Hepatocyte (in vitro differentiated cells): ENCODE measurements at places on chromosomes 7 and 10. TPM values are rescaled to one million over a fixed set of nuclear protein-coding genes. Genes with fewer than 3 reads are reported as not detected.

- no peak for DNase-seq
Observed at GRCh38 chr7:35734001-35734483, 39.1 kb upstream of the HERPUD2 start.

DNA sequence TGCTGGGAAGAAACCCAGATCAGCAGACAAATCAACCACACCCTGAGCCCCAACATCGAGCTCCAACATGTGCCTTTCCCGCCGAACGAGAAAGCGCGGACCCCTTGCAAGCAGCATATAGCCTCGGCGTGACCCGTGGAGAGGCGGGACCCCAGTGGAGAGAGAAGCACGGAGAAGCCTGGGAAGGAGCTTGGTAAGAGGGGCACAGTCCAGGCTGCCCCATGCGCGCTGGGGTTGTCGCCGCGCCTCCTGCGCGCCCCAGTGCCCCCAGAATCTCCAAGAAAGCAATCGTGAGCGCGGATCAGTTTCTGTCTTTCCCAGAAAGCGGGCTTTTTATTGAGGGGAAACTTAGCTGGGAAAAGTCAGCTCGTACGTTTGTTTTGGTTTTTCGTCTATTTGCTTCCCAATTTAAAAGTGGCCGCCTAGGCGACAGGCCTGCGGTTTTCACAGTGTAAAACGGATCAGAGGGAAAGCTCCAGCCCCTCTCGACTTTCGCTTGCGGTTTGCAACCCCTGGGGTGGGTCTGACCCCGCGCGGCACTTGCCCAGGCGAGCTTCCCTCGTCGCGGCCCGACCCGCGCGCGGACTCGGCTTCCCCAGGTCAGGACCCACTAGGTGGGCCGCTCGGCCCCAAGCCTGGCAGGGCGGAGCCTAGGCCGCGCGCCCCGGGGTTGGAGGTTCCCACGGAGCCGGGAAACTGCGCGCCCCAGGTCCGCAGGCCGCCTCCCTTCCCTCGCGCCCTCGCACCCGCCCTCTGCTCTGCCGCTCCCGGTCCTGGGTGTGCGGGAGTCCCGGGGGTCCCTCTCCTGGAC, 31.1 kb downstream of the SKIDA1 start:
- peak; percentile 52 for DNase-seq

- DNase-seq = peak; percentile 53
Observed at GRCh38 chr7:151310578-151310977, 31.0 kb upstream of the NUB1 start.

DNA sequence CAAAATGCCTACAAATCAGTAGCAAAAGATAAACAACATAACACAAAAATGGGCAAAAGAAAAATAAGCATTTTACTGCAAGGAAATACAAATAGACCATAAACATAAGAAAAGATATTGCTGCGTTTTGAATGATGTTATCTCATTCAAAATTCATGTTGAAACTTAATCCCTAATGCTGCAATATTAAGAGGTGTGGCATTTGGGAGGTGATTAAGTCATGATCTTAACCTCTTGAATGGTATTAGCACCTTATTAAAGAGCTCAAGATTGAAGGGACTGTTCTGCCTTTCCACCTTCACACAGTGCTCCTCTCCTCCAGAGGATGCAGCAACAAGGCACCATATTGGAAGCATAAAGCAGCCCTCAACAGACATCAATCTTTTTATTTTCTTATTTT, 12.4 kb upstream of the TNKS2 start:
- no peak for DNase-seq

DNA sequence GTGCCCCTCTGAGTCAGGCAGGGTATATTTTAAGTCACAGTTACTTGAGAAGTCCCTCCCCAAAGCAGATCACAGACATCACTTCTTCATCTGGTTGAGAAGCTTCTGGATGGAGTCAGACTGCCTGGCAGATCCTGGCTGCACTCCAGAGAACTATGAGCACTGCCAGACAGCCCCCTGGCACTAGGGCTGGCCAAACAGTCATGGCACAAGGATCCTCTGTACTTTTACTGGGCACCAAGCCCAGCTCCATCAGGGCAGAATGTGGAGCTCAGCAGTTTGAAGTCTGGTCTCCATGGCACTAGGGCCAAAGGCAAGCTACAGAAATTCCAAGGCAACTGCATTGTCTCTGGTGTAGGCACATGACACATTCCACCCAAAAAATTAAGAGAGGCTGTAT, 162.1 kb downstream of the NRG3 start:
- DNase-seq = no peak

Gene RPEL1
- not detected in 2 replicates for polyA plus RNA-seq

- DNase-seq = peak; percentile 19
Observed at GRCh38 chr10:47296156-47296894, 3.7 kb upstream of the GDF10 start.

DNA sequence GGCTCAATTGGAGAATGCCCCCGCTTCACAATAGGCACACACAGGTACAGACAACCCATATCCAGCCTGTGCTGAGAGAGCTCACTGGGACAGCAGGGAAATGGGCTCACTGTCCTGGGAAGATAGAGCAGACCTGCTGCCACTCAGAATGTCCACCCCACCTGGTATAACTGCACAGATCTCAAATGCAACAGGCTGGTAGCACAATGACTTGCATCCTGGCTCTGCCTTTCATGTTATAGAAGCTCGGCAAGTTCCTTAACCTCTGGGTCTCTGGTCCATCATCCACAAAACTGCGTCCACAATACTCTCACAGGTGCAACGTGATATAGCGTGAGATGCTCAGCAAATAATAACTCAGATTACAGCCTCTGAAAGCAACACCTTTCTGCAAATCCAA, 295.4 kb downstream of the GRID1 start:
- DNase-seq = no peak

DNA sequence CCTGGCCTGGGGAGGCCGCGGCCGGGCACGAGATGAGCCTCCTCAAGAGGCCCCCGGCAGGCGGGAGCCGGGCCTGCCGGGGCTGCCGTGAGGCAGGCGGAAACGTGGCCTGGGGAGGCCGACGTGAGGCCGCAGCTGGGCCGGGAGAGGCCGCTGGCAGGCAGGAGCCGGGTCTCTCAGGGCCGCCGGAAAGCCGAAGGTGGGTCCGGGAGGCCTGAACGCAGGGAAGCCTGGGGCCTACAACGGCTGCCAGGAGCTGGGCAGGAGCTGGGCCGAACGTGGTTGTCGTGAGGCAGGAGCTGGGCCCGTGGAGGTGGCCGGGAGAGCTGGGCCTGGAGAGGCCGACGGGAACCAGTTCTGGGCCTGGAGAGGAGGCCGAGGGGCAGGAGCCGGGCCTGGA, 171.9 kb downstream of the TPST1 start:
- DNase-seq = no peak

Gene DLX5
- polyA plus RNA-seq = 19.6 and 22.1 TPM in 2 replicates

Gene TMEM213
- polyA plus RNA-seq = 0.93 TPM in 1 of 2 replicates, not detected in the other

DNA sequence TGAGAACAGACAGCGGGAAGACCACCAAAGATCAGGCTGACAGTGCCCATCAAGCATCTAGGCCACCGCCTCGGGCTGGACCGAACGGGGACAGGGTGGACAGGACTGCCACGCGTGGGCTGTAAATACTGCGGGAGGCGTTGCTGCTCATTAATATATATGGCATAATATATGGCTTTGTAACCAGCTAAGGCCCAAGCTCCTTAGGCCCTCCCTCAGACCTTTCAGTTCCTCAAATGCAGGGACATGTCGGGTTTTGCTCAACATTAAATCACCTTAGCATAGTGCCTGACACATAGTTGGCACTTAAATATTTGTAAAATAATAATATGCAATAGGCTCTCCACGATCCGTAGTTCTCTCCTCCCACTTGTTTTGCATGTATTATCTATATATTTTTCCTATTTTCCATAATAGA, 402 bp upstream of the TMEM168 start:
- DNase-seq = no peak

GRCh38 chr10:101060036-101060950, 1.5 kb upstream of the KAZALD1 start:
- DNase-seq = peak; percentile 96

Gene PLCE1
- 4.7 and 5.2 TPM in 2 replicates for polyA plus RNA-seq

DNA sequence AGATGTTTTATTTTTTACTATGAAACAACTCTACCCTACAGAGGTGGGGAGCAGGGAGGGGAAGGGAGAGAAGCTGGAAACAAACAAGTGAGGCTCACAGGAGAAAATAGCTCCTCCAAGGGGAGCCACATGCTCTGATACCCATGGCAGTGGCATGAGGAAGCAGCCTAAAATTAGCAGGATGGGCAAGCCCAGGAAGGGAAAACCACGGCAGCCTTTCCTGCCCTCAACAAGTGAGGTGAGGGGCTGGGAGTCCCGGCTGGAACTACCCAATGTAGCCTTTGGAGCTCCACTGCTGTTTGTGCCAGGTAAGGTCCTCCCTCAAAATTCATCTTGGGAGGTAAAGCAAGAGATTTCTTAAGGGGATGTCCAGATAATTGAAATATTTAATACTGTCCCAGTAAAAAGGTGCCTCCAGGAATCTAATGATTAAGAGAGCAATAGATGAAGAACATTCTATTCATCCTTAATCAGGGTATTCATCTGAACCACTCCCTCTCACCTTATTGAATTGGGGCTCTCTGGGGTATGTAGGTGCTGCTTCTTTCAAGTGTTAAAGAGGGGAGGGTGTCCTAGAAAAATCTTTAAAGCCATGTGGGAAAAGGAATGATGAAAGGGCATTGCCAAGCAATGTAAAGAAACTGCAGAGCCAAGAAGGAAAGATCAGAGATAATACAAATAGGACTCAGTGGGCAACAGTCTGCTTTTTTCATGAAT, 12.8 kb upstream of the HERC4 start:
- no peak for DNase-seq

Gene NUTM2D
- 0.30 and 0.42 TPM in 2 replicates for polyA plus RNA-seq

Gene PVRIG
- polyA plus RNA-seq = 1.4 TPM in 2 replicates

Gene GIMAP4
- polyA plus RNA-seq = not detected in 2 replicates

GRCh38 chr7:12674861-12675260, 12.6 kb upstream of the ARL4A start:
- peak; percentile 46 for DNase-seq

DNA sequence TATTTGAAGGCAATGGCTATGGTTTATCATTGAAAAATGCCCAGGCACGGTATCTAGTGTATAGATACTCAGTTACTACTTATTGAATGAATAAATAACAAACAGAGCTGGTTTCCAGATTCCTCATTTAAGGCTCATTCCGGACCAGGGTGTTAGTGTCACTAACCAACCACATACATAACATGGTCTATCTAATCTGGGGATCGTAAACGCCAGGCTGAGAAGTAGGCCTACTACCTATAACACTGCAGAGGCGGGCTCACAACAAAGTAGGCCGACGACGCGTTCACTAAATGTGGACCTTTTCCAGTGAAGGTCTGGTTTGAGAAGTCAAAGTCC, 423 bp downstream of the LSM5 start:
- DNase-seq = no peak

GRCh38 chr10:62424026-62424425, 49.9 kb downstream of the ZNF365 start:
- no peak for DNase-seq

Gene PLPP4
- polyA plus RNA-seq = 10.0 and 10.8 TPM in 2 replicates

DNA sequence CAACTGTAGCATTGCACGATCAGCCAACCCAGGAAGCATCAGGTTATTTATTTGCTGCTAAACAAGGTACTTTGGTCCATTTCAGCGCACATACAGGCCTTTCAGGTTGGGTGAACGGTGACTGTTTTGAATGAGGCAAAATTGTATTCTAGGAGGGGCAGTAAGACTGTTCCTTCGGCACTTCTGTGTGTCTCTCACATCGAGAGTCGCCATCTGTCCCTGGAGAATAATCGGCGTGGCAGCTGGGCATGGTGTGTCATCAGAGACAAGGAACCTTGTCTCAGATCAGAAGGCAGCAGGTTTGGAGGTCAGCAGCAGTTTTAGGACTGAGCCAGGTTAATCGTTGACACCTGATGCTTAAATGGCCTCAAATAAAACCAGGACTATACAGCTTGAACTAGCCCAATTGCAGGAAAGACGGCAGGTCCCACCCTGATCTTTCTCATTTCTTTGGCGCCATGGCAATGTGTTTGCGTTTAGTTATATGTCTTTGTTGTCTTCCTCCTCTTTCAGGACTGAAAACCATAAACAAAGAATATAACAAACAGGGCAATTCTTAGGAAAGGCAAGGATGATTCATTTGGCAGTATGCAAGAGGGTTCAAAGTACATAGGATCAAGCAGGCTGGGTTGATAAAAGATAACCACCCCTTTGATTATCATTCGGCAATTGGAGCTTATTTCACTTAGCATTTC, 92.0 kb upstream of the PRR15 start:
- peak; percentile 42 for DNase-seq

- DNase-seq = no peak
Observed at GRCh38 chr7:82266081-82266480, 177.5 kb downstream of the CACNA2D1 start.

DNA sequence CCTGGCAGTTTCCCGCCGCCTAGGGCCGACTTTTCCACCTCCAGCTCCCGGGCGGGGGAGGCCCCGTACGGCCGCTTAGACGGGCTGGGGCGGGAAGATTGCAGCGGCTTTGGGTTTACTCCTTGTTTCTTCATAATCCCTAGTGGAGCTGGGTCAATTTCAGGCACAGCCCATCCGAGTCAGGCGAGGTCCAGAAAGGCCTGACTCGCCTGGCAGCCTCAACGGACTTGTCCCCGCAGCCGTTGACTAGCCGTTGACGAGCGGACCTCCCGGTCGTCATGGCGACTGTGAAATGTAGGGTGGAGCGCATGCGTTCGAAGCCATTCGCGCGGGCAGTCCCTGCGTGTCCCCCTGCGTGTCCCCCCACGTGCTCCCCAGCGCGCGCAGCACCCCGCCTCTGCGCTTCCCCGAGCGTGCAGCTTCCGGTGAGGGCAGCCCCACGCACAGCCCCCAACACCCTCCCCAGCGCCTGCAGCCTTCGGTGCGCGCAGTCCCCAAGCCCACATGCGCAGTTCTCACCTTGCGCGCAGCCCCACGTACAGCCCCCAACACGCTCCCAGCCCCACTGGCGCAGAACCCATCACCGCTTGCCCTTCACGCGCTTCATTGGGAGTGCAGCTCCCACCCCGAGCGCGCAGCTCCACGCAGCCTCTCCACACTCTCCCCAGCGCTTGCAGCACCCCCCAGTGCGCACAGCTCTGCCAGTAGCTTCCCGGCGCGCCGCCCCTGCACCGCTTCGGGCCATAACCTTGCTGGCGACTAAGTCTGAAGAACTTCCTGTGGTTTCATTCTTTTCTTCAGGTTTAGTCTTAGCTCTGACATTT, 67.8 kb downstream of the TBX20 start:
- peak; percentile 28 for DNase-seq

Gene FAM13C
- polyA plus RNA-seq = 0.73 and 2.2 TPM in 2 replicates

DNA sequence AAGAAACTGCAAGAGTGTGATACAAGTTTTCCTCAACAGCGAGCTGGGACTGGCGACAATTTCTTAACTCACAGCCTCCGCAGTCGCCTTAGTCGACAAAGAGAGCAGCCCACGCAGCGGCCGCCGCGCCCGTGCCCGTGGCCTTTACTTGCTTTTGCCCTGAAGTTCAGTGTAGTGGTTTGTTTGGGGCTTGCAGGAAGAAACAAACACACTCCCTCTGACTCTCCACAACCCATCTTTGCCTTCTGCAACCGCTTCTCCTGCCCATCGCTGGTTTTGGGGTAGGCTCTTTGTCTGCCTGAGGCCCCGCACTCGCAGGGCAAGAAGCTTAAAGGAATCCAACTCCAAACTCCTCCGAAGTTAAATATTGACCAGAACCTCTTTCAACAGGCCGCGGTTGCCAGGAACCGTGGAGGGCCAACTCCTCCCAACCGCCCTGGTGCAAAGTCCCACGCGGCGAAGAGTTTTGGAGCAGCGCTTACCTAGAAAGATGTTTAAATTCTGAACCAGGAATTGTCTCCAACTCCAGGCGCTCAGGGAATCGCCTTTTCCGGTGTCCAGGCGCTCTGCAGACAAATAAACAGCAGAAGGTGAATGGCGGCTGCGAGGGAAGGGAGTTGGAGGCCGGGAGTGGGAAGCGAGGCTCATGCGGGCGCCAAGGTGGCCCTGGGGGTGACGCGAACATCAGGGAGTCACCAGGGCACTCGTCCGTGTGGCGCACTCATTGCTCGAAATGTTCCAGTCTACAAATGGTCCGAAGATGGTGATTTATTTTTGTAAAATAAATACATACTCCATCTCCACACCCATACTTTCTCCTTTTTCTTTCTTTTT, 8.3 kb downstream of the HOXA4 start:
- DNase-seq = peak; percentile 58
